ENCODE measurements at places on chromosomes 2 and 18.

DNA sequence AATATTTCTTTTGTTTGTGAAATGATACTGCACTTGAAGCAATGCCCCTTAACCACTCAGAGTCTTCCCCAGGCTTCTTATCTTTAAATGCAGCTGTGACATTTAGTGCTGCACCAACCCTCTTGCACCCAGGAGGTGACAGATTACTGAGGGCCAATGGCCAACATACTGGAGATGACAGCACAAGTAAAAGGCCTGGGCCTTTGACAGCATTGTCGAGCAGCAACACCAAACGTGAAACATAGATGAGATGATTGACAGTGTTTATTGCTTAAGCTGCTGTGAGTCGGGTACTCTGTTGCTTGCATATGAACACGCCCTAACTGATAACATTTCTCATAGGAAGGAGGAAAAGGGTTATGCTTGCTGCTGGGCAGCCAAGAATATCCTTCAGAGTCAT is 80.3 kb downstream of the THNSL2 start:
- DNase-seq, result no peak

GRCh38 chr2:41724465-41724864 is 323.4 kb upstream of the PKDCC start:
- DNase-seq, result no peak

- no peak for DNase-seq
Measured at GRCh38 chr2:99656994-99657393, 167.2 kb upstream of the REV1 start.

- DNase-seq, result no peak
Measured at GRCh38 chr2:69742322-69742952, 503 bp downstream of the ANXA4 start.

DNA sequence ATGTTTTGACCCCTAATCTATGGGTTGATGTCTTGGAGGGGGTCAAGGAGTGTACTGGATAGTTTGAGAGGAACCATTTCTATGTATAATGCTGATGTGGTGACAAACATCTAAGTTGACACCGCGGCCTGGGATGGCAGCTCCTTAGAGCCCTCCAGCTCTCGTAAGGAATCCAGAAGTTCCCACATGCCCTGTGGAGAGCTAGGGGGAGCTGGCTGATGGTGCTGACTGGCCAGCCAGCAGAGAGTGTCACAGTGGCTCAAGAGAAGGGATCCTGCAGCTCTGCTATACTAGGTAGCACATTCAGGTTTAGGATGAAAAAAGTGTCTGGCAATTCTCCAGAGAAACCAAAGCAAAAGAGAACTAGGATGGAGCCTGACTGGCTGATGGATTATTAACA is 842.2 kb upstream of the VRK2 start:
- no peak for DNase-seq

- DNase-seq, result no peak
Measured at GRCh38 chr2:36812196-36812595, 115.7 kb downstream of the VIT start.

DNA sequence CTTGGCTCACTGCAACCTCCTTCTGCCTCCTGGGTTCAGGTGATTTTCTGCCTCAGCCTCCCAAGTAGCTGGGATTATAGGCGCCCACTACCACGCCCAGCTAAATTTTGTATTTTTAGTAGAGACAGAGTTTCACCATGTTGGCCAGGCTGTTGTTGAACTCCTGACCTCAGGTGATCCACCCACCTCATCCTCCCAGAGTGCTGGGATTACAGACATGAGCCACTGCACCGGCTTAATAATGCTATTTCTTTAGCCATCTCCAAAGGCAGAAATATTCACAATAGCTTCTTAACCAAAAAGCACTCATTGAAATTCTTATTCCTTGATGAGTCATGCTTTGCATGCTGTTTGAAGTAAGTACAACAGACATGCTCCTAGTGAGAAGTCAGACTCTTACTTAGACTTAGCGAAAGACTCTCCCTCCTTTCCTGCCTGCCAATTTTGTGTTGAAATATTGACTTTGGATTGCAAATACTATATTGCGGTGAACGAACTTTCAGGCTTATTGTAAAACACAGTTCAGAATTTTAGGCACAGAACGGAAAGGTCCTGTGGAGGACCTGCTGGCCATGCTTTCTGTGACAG is 4.4 kb downstream of the ACTR3 start:
- peak; percentile 51 for DNase-seq

DNA sequence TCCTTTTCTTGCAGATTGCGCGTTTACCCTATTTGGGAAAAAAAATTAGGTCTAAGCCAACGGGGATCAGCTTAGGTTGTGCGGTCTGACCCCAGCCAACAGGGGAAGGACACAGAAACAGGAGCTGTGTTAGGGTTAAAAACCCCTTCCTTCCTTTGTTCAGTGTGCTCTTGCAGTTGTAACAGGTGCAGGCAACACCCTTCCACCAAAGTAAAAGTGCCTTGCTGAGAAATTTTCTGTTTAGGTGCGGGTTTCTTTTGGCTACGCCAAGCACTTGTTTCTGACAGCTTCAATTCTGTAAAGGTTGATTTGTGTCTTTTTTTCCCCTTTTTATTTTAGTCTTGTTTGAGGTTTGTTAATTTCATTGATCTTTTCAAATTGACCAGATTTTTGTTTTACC is 92.5 kb downstream of the PTPN4 start:
- no peak for DNase-seq

DNA sequence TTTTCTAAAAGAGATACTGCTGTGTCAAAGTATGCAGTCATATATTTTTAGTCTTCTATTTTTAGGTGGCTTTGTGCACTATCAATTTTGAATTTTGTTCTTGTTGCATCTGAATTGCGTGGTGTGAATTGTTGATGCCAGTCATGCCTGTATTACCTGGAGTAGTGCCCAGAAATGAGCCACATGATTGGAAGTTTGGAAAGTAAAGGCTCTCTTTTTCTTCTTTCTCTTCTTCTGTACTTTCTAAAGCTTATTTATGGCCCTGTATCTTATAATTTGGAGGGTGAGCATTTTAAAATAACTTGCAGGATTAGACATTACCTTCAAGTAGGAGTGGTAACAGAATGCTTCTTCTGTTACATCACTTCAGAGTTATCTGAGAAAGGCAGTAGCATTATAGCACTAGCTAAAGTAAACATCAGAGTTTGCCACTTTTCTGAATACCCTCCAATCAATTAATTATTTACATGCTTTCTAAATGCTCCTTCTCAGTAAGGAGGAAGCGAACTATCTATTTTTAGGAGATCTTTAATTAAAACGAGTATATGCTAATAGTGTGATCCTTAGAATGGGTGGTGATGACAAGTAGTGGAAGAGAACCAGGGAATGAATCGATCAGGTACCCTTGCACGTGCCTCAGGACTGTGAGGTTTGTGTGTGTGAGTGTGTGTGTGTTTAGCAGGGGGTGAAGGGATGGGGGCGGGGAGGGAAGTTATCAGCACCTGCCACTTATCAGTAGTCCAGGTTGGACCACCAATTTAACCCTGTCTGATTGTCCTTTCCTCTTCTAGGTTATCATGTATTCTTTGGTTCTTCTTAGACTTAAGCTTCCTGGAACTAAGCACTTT is 112.5 kb downstream of the MAP3K20 start:
- DNase-seq, result no peak

- DNase-seq, result peak; percentile 70
Measured at GRCh38 chr2:129849559-129850160, 129.8 kb upstream of the RAB6C start.

DNA sequence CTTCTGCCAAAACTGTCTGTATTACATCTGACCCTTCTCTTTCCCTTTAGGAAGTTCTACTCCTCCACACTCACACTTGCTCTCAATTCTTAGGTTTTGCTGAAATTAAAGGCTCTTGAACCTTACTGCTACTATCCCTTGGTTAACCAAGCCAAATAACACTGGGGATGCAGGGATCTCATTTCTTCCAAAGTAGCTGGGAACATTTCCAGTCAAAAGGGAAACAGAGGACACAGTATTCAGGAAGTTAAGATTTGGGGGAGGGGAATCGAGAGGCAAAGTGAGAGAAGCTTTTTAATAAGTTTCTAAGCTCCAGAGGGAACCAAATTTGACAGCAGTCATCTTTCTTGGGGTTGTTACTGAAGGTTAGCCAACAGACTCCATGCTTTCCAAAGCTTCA is 6.2 kb downstream of the SEPTIN2 start:
- DNase-seq, result no peak

GRCh38 chr2:15932394-15933183 is 7.8 kb upstream of the MYCN start:
- no peak for DNase-seq

DNA sequence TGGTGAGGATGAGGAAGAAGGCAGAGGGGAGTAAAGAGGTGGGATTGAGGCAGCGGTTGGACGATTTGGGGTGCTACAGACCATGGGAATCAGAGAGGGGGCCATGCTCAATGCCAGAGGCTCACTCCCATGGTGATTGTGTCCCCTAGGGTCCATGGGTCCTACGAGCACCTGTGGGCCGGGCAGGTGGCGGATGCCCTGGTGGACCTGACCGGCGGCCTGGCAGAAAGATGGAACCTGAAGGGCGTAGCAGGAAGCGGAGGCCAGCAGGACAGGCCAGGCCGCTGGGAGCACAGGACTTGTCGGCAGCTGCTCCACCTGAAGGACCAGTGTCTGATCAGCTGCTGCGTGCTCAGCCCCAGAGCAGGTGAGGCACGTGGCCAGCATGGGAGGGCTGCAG is 5.2 kb downstream of the CAPN10 start:
- no peak for DNase-seq

DNA sequence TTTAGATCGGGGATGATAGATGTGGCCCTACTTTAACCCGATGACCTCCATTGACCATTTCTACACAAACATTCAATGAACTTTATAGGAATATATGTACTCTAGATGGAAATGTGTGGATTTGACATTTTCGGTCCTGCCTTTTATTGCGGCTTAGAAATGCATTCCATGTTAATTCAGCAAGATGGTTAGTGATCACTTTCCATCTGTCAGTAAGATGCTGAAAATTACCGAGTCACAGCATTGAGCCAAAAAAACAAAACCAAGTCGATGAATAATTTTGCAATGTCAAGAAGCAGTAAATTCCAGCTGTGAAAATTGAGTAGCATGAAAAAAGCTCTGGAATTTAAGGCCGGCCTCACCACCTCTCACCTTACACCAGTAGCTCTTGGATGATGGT is 1642.6 kb upstream of the NXPH2 start:
- DNase-seq, result no peak

DNA sequence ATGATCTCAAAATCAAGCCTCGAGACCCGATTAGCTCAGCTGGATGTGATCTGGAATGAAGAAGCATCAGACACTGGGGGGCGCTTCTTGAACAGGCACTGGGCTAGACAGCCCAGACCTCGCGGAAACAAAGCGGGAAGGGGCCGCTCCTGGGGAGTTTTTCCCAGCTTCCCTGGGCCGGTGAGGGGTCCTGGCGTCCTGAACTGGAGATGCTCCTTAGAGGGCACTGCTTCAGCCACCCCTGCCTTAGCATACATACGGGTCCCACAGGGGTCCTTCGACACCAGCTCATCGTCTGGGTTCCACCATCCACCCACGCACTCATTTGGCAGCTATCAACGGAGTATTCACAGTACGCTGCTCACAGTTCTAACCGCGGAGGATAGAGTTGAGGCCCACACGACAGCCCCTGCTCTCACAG is 146.7 kb downstream of the TSN start:
- no peak for DNase-seq

- no peak for DNase-seq
Measured at GRCh38 chr18:39345321-39345720, 1779.7 kb upstream of the CELF4 start.

GRCh38 chr2:178417916-178418315 is 33.1 kb downstream of the PRKRA start:
- DNase-seq, result no peak

DNA sequence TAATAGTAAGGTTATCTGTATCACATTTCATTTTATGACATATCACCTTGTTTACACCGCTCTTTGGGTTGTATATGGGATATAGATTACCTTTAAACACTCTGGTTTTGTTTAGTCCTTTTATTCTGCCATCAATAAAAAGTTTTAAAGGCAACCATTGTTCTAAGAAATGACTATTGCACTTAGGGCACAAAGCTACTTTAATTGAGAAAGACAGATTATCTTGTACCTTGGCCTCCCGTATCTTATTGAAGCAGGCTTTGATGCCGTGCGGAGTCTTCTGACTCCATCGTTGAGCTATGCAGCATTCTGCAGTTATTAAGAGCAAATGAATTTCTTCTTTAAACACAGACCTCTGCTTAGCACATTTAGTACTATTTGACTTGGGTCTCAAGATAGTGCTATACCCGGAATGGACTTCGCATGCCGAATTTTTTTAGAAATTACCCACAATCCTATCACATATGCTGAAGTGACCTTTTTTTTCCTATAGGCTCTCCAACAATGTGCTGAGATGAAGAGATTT is 16.7 kb downstream of the PKDCC start:
- DNase-seq, result no peak

- peak; percentile 7 for DNase-seq
Measured at GRCh38 chr2:11669454-11670291, at the start of gene NTSR2. Gene NTSR2 (minus strand): TSS chr2:11670195. CDS start chr2:11670129, 66 bp downstream.

DNA sequence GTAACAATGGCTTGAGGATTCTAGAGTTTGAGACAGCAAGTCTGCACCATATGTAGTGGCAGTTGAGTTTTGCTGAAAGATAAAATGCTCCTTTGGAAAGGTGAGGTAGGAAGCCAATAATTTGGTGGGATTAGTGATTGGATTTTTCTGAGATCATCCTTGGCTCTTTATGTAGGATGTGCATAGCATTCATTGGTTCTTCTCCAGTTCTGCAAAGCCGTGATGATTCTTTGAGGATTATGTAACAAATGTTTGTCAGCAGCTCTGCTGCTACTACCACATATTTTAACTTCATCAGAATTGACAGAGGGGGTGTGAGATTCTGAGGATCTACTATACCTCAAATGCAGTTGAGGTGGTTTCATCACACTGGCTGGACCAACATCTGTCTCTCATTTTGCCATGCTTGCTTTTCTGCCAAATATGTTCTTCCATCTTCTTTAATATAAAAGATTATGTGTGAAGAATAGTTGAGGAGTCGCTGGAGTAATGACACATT is 188.9 kb upstream of the RASGRP3 start:
- DNase-seq, result no peak

- DNase-seq, result no peak
Measured at GRCh38 chr2:55107436-55107835, 57.2 kb upstream of the RTN4 start.

- no peak for DNase-seq
Measured at GRCh38 chr2:29787473-29788465, 133.6 kb downstream of the ALK start.

DNA sequence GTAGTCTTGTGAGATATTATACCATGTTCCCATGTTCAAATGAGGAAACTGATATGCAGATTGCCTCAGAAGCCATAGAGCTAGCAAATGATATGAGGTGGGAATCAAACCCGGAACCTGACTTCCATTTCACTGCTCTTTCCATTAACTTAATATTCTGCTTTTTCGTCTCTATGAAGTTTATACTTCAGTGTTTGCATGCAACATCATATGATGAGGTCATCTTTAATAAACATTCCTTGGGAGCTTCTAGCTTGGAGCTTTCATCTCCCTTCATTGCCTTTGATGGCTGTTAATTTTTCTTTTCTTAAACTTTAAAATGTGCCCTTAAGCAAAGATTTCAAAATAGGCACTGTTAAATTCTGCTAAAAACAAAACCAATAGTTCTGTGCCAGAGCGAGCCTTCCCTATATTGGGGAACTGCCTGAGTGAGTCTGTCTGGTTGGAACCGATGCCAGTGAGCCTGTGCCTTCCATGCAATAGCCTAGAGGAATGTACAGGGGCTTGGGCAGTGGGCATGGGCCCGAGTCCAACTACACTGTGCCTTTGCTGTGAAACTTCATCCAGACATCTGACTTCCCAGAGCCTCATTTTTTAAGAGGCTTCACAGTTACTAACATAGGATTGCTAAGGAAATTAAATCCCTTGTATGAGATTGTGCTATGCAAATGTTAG is 91.1 kb upstream of the TMEM200C start:
- DNase-seq, result no peak
